ENCODE measurements at places on chromosomes 6 and 20.
A peak's percentile ranks its signal among the peaks of the same experiment; 100 is the strongest.

DNA sequence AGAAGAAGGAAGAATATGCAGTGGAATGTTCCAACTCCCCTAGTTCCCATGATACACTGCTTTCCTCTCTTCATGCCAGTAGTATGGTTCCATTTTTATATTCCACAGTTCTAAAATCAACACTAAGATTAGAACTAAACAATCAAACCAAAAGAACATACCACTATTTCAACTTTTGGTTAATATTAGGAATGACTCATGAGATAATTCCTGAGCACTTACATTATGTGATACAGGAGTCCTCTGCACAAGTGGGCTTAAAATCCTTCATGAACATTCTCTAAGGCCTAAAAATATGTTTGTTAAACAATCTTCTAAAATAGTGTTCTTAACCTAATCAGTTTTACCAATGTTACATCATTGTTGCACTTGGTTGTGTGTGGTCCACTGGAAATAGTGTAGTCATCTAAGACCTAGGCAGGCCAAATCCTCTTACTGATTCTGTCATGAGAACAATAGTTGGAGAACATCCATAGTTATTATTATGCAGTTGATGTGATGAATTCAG is 30.3 kb upstream of the RCAN2 start:
- no peak for DNase-seq

GRCh38 chr20:62797671-62798532 is 1.6 kb downstream of the MRGBP start:
- no peak for DNase-seq

DNA sequence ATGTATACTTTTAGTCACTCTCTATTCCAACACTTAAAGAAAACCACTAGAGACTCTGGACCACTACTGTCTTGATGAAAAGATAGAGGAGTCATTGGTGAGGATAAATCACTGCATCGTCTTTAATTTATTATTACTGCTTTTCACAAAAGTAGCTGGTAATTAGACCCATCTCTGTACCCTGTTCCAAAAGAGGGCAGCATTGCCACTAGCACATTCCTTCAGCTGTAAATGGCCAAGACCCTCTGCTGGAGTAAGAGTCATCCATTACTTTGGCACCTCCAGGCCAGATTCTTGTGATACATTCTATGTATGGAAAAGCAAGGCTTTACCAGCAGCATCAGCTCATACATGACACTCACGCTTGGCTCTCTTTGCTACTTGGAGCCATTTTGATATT is 49.5 kb upstream of the PREP start:
- DNase-seq = no peak

DNA sequence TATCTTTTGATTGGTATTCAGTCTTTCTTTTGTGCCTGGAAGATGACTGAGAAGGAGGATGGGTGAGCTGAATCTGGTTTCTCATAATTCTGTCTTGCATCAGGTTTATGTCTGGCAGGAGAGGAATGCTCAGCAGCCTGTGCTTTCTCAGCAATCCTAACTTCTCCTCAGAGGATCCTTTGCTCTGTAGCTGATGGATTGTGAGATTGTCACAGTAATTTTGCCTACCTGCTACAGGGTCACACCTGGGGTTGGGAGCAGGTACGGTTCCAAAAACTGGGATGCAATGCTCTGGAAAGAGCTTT is 2.1 kb upstream of the HS3ST5 start:
- no peak for DNase-seq

DNA sequence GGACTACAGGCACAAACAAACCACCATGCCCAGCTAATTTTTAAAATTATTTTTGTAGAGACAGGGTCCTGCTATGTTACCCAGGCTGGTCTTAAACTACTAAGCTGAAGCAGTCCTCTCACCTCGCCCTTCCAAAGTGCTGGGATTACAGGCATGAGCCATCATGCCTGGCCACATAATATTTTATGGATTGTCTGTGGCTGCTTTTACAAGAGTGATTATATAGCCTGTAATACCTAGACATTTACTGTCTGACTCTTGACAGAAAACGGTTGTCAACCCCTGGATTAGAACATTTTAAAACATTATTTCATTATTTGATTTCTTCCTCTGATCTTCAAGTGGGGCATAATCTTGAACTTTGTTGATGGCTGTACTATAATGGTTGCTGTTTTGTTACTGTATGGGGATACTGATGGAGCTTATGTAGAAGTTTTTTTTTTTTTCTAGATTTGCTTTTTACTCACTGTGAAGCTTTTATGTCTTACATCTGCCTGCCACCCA is 14.3 kb downstream of the PARD6B start:
- no peak for DNase-seq

GRCh38 chr20:62088258-62089127 is 22.8 kb upstream of the TAF4 start:
- peak; percentile 52 for DNase-seq

GRCh38 chr6:34226731-34227586 is 9.7 kb upstream of the HMGA1 start:
- DNase-seq = no peak

DNA sequence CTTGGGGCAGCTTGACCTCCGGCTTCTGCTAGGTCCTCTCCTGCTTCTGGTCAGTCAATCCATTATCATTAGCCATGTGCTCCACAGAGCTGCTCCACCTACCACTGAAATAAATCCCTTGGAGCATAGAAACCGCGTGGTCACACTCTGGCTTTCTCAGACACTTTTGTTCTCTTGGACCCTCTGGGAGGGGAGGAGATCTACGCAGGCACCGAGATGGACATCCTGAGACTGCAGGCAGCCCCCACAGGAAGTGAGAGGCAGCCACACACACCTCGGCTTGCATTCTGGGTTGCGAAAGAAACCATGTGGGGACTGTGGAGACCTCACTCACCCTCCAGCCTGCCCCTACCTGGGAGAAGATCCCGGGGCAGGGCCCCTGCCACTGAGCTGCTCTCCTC is 79.5 kb downstream of the FYN start:
- no peak for DNase-seq

- DNase-seq = no peak
Observed at GRCh38 chr6:10891960-10892359, 5.1 kb downstream of the SYCP2L start.

- no peak for DNase-seq
Observed at GRCh38 chr6:72321788-72322187, 300.1 kb upstream of the KCNQ5 start.

- no peak for DNase-seq
Observed at GRCh38 chr6:31467151-31467550, 30.8 kb upstream of the MICB start.

DNA sequence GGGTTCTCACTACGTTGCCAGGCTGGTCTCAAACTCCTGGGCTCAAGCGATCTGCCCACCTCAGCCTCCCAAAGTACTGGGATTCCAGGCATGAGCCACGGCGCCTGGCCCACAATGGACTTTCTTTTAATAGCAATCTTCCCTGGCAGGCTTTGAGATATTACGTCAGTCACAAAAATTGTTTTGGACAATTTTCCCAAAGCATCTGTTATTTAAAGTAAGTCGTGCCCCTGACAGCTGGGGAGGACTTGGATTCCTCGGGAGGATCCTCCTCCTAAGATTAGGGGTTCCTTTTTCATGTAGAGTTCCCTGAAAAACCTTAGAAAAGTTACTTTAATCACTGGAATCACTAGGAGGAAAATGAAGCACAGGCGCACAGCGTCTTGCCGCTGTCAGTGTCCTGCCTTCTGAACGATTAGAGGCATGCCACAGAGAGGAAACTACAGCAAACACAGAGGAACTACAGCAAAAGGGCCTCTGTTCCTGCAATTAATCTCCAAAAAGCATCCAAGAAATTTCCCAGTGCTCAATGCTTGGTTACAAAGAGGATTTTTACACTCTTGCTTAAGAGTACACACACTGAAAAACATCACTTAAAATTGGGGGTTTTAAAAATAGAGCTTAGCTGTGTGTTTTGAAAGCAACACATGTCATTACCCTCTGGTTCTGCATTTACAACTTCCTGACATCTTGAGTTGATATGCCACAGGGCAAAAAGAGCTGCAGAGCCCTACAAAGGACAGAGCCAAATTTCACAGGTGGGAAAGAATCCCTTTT is 4.5 kb downstream of the ACSS1 start:
- DNase-seq = no peak

DNA sequence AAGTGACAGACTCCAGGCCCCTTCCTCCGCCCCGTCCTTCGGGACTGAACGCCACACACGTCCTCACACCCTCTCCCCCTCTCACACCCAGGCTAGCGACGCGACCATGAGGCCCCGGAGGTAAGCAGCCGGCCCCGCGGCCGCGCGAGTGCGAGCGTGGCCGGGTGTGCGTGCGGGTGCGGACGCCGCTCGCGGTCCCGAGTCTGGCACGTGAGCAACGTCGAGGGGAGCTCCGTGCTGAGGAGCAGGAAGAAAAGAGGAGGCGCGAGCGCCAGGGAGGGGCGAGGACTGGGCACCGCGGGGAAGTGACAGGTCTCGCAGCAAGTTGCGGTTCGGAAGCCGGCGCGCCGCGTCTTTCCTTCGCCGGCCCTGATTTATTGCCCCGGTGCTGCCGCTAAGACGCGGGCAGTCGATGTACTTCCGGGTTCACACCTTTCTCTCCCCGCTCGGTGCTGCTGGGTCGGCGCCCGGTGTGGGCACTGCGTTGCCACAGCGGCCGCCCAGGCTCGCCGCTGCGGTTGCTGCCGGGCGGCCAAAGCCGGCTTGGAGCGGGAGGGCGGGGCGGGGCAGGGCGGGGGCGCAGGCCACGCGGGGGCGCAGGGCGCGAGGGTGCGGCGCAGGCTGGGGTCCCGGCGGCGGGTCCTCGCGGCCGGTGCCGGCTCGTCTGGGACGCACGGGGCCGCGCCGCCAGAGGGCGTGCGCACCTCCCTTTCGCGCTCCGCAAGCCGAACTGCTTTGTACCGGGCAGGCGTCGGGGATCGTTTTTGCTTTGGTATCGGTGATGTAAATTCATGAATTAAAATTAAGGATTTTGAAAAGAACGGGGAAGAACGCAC is 15.8 kb upstream of the LIN28B start:
- no peak for DNase-seq

DNA sequence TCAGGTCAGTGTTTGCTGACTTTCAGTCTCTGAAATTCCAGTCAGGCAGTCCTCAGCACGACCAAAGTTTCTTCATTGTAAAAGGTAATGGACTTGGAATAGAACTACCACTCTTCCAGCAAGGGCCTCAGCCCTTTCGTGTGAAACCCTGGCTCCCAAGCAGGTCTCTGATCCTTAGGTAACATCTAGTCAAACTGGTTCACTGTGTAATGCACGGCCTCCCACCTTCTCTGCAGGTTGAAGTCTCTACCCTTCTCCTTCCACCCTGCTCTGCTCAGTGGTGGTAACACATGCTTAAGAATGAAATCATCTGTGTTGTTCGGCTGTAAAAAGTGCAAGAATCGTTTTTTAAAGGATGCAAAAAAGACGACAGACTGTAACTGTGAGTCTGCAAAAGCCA is 287.2 kb upstream of the POU3F2 start:
- no peak for DNase-seq

- no peak for DNase-seq
Observed at GRCh38 chr6:98836962-98837944, 2.9 kb downstream of the POU3F2 start.

- no peak for DNase-seq
Observed at GRCh38 chr6:39092124-39092523, 22.9 kb downstream of the SAYSD1 start.

- no peak for DNase-seq
Observed at GRCh38 chr6:107574856-107575255, 84.9 kb downstream of the SOBP start.

DNA sequence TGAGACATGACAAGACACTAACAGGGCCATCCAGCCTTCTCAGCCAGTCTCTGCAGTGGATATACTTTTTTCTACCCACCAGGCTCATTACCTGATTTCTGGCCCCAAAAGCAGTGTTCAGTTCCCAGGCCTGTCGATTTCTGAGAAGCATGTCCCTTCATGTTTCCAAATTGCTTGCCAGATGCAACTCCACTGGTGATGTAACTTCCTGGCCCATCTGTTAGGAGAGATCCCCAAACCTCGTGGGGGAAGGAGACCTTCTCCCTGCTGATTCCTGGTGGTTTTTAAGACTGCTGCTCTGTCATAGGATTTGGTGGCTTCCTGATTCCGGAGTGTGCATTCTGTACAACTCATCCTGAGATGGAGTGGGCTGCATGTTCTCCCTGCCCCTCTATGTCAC is 31.6 kb upstream of the MRPS10 start:
- DNase-seq = no peak

GRCh38 chr20:54221353-54221752 is 13.5 kb downstream of the PFDN4 start:
- no peak for DNase-seq

GRCh38 chr20:63745961-63746731 is 6.6 kb downstream of the SLC2A4RG start:
- DNase-seq = no peak

DNA sequence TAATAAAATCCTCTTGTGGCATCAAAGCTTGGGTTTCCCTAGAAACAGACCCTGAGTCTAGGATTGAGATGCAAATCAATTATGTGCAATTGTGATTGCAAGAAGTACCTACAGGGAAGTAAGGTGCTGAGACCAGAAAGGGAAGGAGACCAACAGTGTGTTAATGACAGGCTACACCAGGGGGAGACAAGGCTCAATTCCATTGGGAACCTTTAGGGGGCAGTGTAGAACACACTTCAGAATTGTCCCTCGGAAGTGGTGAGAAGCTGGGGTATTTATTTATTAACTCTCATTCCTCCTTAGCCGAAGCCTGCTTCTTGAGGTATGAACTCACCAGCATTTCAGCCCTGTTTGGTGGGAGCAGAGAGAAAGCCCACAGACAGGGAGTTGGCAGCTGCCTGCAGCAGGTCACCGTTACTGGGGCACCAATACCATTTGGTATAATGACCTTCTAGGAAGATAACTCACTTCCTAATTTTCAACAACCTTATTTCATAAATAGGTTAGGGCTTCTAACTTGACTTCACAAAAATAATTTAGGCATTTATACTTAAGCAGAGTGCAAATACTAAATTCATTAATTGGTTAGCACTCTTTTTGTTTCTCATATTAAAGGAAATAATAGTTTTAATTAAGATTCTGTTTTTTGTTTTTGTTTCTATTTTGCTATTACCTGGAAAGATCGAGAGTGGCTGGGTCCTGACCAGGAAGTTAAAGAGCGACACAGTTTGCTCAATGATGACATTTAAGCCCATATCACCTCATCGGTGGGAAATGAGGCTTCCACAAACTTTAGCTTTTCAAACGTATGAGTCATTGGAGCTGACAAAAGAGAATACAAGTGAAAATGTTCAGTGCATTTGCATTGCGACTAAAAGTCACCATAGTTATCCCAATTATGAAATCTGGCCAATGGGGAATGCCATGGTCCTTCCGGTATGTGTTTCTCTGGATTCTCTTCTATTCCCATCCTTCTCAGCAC is 94.8 kb downstream of the BTBD3 start:
- DNase-seq = peak; percentile 25

DNA sequence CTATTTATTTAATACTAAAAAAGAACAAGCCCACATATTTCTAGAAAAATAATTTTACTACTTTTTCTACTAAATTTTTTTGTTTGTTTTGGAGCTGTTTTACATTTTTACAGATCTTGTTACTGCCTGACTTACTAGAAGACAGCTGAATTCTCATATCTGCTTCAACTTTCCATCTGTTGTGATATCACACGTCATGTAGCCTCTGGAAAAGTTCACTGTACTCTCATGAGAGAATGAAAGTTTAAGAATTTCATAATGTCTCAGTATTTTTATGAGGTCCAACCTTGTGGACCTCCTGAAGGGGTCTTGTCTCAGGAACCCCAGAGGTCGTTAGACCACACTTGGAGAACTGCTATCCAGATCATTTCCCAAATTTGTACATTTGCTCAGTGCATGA is 81.7 kb upstream of the MTHFD1L start:
- DNase-seq = no peak

- no peak for DNase-seq
Observed at GRCh38 chr20:2914160-2914559, 40.9 kb downstream of the PTPRA start.

GRCh38 chr6:135265278-135265677 is 84.2 kb downstream of the MYB start:
- DNase-seq = no peak

GRCh38 chr6:41964201-41964887 is 22.7 kb upstream of the CCND3 start:
- no peak for DNase-seq

Measured in glomerular endothelial cell (primary cell).